ENCODE measurements at places on chromosomes 12 and 14.

- no peak for DNase-seq
These were observed 160.7 kb upstream of the RTL1 start for GRCh38 chr14:101064121-101064661.

DNA sequence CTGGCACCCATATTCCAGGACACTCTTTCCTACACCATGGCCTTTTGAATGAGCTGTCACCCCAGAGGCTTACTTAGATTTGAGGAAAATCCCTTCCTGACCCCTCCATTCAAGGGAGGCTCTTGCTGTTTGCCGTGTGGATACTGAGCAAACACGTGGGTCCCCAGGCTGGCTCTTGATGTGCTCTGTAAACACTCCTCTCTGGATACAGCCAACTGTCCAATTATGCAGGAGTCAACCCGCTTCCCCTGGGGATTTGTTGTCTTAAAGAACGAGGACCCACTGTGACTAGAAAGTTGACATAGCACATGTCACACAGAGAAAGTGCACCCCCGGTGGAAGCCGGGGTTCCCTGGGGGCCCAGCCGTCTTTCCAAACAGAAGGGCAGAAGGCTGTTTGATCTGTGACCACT, 75.8 kb upstream of the CEP83 start:
- no peak for DNase-seq

GRCh38 chr12:690466-690865, 27.2 kb upstream of the NINJ2 start:
- peak; percentile 69 for DNase-seq

GRCh38 chr12:45232756-45233372, 17.0 kb downstream of the ANO6 start:
- DNase-seq, result peak; percentile 70

DNA sequence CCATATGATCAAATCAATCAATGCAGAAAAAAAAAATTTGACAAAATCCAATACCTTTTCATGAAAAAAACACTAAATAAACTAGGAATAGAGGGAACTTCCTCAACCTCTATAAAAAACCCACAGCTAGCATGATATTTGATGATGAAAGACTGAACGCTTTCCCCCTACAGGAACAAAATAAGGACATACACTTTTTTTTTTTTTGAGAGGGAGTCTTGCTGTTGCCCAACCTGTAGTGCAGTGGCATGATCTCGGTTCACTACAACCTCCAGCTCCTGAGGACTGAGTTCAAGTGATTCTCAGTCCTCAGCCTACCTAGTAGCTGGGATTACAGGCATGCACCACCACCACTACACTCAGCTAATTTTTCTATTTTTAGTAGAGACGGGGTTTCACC, 17.9 kb upstream of the CAMKK2 start:
- no peak for DNase-seq

- DNase-seq, result no peak
These were observed 73.2 kb downstream of the TTC6 start for GRCh38 chr14:37668646-37669045.

DNA sequence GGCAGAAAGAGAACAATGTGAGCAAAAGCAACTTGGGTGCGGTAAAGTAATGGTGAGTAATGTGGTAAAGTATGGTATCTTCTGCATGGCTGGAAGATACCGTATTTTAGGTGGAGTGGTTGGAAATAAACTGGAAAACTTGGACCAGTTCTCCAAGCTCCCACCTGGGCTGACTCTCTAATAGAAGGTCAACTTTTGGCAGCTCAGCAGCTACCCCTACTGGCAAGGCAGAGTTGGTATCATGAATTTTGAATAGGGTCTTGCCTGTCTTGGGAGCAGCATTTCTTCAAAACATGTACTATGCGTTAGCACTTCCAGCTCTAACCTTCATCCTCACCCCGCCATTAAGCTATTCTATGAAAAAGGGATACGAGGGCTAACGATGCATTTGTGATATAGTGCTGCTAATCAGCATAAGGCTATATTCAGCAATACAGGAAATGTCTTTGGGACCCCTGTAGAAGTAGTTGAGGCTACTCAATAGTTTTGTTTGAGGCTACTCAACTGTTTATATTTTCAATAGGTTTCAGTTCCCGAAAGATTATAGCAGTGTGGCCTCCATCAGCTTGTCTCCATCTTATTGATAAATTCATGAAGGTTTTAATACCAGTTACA, 276.3 kb upstream of the FAR2 start:
- peak; percentile 84 for DNase-seq

DNA sequence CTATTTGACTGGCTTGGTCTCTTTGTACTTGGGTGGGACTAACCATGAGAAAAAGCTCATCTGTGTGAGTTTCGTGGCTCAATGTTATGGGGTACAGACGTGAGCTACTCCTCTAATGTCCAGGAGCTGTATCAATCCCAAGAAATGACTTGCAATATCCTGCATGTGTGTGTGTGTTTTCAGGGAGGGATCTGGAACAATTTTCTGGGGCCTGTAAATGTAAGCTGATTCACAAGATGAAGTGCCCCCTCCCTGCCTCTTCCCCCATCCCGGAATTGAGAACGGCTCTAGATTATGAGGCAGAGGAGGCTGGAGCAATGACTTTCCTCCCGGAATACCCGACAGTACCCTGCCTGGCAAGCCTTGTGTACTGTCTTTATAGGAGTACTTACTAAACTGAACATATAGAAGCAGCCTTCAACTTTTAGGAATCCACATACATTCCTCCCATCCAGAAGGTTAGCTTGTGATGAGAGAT, 53.9 kb downstream of the TMX1 start:
- no peak for DNase-seq

DNA sequence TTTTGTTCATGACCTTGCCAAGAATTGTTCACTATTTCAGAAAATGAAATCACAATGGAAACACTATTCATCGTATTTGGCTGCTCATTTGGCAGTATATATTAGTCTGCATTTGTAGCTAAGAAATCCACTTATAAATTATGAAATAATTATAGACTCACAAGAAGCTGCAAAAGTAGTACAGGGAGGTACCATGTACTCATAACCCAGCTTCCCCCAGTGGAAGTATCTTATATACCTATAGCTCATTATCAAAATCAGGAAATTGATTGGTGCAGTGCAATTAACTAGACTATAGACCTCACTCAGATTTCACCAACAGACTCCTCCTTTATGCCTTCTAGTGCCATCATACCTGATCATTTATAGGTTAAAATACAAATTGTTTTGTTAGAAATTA, 178.8 kb upstream of the VASH1 start:
- DNase-seq, result no peak

DNA sequence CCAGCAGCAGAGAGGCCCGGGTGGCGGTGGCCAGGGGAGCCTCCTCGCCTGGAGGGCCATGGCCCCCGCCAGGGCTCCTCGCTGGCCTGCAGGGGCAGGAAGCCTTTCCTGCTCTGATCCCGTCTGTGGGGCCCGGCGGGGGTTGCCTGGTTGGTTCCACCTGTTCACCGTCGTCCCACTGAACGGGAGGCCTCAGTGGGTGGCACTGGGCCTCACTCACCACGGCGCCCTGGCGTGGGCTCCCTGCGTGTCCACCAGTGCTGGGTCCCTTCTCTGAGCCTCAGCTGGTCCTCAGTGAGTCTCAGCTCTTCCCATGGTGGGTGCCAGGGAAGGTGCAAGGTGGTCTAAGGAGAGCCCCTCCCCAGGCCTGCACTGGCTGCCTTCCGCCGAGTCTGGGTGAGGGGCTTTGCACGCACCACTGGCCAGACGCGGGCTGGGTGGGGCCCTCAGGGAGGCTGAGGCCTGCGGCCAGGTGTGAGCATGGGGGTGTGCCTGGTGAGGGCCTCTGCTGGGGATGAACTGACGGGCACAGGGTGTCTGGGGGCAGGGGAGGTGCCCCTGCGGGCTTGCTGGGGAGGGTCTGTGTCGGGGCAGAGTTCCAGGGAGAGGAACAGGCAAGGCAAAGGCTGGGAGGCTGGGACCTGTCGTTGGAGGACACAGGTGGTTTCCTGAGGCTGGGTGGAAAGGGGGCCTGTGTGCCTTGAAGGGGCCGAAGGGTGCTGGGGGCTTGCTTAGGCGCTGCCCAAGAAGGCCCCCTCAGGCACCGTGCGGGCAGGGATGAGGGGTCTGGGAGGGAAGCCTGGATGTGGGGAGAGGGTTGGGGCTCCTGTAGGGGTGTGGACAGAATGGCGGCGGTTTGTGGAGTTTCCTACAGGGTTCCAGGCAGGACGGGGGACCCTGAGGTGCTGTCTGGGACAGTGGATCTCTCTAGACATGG, 339.8 kb downstream of the TMEM121 start:
- DNase-seq, result no peak

- DNase-seq, result no peak
These were observed 93.2 kb downstream of the CHST11 start for GRCh38 chr12:104549815-104550480.

- no peak for DNase-seq
These were observed 312.9 kb downstream of the ALG10 start for GRCh38 chr12:34334953-34335743.

DNA sequence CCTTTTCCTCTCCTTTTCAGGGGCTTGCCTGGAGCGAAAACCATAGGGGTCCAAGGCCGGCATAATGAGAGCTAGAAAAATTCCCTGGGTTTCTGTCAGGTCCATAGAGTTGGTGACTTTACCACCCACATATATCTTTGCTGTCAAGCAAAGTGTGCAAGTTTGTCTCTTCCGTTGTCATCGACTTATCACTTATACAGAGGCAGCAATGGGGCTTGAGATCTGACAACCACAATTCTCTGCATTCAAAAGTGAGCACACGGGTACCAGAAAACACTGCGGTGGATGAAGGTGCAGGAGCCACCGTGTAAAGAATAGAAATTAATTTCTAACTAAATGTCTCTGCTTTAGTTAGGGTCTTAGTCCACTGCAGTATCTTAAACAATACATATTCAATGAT, 162.3 kb downstream of the DAD1 start:
- DNase-seq, result no peak

DNA sequence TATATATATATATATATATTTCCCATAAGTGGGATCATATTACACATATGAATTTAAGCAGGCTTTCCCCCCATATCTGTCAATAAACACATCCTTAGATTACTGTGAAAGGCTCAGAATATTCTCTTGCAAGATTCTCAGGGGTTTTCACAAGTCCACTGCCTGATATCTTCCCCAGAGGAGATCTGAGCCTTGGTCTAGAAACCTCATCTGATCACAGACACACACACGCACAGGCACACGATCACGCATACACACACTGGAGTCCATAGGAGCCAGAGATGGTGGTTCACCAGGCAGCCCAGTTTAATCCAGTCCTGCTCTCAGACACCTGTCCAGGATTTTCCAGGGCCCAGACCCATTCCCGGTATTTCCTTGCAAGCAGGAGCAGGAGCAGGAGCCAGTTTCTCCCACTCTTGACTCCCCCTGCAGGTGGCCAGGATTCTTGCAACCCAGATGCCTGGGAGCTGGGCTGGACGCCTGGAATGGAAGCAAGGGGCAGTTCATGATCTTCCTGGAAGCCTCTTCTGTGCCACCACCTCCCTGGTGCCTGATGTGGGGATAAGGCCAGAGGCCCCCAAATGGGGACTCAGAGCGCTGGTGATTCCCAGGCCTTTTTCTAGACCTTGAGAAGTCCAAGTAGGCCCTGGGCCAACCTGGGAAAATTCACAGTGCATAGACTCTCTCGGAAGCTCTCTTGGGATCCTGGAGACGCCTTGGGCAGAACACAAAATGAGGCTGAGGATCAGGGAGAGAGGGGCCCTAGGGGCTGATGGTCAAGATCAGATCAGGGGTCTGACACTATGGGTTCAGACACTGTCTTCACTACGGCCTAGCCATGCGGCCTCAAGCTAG, 16.5 kb upstream of the KRT78 start:
- DNase-seq, result peak; percentile 67

- no peak for DNase-seq
These were observed 75.8 kb downstream of the DIO2 start for GRCh38 chr14:80135305-80136088.

- peak; percentile 30 for DNase-seq
These were observed 22.3 kb downstream of the HDAC7 start for GRCh38 chr12:47797441-47797840.

GRCh38 chr14:102183886-102184285, 44.2 kb downstream of the WDR20 start:
- no peak for DNase-seq

GRCh38 chr14:46250113-46250703, 401.4 kb downstream of the RPL10L start:
- no peak for DNase-seq

DNA sequence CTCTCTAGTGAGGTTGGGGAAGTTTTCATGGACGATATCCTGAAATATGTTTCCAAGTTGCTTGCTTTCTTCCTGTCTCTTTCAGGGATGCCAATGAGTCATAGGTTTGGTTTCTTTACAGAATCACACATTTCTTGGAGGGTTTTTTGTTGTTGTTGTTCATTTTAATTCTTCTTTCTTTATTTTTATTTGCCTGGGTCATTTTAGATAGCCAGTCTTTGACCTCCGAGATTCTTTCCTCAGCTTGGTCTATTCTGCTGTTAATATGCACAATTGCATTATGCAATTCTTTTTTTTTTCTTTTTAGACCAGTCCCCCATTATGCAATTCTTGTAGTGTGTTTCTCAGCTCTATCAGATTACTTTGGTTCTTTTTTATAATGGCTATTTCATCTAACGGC, 338.9 kb downstream of the AEBP2 start:
- DNase-seq, result no peak

GRCh38 chr12:94103986-94104385, 44.4 kb upstream of the PLXNC1 start:
- no peak for DNase-seq

- DNase-seq, result no peak
These were observed 184.4 kb downstream of the SUDS3 start for GRCh38 chr12:118560733-118561132.

DNA sequence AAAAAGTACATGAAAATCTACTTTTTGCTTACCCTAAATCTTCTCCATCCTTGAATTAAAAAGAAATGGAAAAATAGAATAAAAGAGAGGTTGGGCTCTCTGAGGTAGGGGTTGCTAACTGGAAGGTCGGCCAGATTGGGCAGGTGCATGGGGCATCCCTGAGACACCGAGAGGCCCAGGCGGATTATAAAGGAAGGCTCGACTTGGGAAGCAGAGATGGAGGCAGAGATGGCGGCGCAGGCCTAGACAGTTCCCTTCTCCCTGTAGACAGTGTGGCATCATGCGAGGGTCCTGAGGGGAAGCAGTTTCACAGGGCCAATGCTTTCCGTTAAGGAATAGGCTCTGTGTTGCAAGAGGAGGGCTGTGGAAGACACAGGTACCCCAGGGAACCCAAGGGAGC, 3.7 kb upstream of the KRT74 start:
- no peak for DNase-seq

DNA sequence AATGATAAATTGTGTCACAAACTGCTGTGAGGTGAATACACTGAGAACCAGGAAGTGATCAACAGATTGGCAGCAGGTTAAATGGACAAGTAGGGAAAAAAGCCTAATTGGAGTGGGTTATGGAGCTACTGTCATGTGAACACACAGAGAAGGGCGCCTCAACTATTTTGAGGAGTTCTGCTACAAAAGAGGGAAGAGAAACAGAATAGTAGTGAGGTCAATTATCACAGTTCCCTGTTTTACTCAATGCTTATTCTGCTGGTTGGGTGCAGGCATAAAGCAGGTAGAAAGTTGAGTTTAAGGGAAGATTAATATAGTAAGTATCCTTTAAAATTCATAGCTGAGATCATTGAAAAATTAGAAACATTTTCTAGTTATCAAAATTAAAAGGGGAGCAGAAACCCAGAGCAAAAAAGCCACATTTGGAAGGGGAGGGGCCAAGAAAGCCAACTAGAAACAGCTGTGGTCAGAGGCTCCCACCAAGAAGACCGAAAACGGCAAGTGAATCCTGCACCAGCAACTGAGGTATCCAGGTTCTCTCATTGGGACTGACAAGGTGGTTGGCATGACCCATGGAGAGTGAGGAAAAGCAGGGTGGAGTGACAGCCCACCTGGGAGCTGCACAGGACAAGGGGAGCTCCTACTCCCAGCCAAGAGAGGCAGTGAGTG, 105.7 kb downstream of the ZC3H14 start:
- DNase-seq, result no peak

Measured in HAP-1 (cell line).